CD4-positive, alpha-beta T cell treated with Interleukin-15 for 4 hours (primary cell): ENCODE measurements at places on chromosomes 11 and 22.

- DNase-seq, result no peak
Observed at GRCh38 chr22:31104869-31105268, 2.5 kb downstream of the SELENOM start.

GRCh38 chr11:69351460-69351859 is 57.5 kb downstream of the MYEOV start:
- no peak for DNase-seq

- DNase-seq, result no peak
Observed at GRCh38 chr11:108680271-108680670, 15.4 kb downstream of the DDX10 start.

GRCh38 chr11:116932181-116932580 is 94.8 kb upstream of the APOA1 start:
- DNase-seq, result no peak

- no peak for DNase-seq
Observed at GRCh38 chr22:49207008-49208003, 620.4 kb downstream of the BRD1 start.

DNA sequence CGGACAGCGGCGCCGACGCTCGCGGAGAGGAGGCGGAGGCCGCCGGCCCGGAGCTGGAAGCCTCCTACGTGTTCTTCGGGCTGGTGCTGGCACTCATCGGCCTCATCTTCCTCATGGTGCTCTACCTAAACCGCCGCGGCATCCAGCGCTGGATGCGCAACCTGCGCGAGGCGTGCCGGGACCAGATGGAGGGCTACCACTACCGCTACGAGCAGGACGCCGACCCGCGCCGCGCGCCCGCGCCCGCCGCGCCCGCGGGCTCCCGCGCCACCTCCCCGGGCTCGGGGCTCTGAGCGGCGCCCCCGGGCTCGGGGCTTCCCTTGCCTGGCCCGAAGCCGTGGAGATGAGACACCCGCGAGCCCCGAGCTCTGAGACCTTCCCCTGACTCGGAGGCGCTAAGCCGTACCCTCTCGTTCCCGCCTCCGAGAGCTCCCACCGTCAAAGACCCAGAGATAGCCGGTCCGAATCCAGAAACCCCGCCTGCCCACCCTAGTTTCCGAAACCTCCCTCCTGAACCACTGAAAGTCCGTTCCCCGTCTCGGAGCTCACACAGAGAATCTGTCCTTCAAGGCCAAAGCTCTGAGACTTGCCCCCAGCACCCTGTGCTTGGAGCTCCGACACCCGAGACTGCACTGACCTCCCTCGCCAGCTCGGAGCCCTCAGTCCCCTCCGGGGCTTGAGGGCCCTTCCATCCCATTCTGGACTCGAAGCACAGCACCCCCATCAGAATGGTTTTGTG is 1.5 kb downstream of the TPBGL start:
- DNase-seq, result no peak

- peak; percentile 49 for DNase-seq
Observed at GRCh38 chr22:22431271-22432220, 77.0 kb downstream of the ZNF280B start.

- no peak for DNase-seq
Observed at GRCh38 chr22:19687561-19688300, 26.6 kb upstream of the SEPTIN5 start.

DNA sequence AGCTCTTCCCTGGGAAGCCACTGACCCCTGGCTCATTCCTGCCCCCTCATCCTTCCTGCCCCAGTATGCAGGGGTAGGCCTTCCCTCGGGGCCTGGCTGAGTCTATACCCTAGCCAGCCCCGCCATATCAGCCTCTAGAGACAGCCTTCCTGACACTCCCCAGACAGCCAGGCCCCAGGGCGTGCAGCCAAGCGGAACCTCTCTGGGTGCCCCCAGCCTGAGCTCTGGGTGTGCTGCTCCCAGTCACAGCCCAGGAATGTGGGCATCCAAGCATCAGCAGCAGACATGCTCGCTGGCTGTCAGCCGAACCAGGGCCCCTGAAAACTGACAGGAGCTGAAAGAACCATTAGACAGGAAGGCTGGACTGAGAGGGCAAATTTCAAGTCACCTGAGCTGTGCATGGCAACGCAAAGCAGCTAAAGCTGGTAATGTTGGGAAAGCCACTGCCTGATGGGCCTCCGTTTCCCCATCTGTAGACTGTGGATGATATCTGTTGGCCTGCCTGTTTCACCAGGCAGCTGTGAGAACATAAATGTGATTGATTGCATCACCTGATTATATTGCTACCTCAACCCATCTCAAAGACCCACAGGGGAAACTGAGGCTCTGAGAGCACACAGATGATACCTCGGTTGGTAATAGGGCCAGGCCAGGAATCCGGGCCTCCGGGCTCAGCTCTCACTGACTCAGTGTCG is 93.2 kb downstream of the LRRC32 start:
- no peak for DNase-seq

GRCh38 chr11:36558571-36559413 is 9.0 kb upstream of the RAG1 start:
- DNase-seq, result peak; percentile 23

GRCh38 chr11:71183878-71184277 is 68.5 kb downstream of the SHANK2 start:
- DNase-seq, result no peak

- no peak for DNase-seq
Observed at GRCh38 chr11:120499088-120499487, 12.5 kb upstream of the GRIK4 start.

GRCh38 chr22:45689211-45689610 is 17.6 kb downstream of the ATXN10 start:
- no peak for DNase-seq

DNA sequence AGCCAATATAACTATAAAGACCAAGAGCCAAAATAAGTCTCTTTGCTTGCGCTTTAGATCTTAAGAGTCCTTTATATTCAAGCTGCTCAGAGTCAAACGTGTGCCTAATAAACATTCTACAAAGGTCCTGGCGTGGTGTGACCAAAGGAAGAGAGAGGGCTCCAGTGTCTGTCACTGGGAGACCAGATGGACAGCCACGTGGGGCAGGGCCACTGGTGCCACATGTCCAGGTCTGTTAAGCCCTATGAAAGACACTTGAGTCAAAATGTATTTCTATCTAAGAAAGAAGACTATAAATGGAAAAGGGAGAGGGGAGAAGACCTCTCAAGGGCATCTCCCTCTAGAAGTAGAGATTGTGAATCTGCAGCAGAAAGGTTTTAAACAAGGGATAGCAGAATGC is 32.2 kb upstream of the EHF start:
- no peak for DNase-seq

DNA sequence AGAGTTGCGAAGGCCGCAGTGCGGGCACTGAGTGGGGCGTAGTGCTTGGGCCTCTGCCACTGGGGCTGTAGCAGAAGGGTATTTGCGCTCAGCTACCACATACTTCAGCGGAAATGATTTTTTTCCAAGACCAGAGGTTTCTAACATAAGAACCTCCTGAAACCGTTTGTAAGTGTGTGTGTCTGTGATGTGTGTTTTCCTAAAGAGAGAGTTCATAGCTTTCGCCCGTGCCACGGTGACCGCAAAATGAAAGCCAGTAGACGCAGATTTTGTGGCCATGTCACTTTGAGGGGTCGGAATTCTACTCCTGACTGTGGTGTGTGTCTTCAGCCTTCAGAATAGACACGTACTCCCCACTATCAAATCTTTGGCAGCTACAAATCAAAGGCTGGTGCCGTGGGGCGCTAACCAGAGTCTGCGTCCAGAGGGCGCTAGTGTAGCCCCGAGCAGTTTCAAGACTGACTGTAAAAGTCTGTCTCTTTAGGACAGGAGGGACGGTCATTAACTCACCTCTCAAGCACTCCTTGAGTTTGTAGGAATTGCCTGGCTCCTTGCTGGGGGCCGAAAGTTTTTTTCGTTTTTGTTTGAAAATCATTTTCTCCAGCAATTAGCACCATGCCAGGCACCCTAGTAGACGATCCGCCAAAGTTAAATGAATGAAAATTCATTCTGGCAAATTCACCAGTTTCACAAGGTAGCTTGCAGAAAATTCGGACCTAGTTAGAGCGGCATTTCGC is 2.5 kb upstream of the CALCA start:
- DNase-seq, result peak; percentile 44

- DNase-seq, result no peak
Observed at GRCh38 chr11:26944866-26945664, 48.8 kb upstream of the FIBIN start.

DNA sequence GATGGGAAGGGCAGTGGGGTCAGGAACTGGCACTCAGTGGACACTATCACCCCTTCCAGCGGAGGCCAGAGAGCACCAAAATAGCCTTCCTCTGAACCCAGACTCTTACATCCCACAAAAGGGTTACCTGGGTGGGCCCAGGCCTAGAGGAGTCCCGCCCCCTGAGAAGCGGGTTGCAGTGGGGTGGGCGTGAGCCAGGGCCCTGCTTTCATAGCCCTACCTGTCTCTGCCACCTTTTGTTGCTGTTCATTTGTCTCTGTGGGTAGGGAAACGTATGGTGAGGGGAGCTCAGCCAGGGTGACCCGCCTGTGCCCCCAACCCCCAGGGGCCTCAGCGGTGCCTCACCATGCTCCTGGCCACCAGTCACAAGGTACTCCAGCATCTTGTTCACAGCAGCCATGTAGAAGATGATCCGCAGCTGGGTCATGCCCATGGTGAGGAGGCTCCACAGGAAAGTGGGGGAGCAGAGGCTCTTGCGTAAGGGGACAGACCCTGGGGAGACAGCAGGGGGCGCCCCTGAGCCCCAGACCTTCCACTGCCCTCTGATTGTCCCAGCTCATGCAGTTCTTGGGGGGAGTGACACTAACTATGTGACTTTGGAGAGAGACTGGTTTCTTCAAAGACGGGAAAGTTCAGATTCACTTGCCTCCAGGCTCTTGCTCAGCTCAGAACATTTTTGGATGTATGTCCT is 24.0 kb downstream of the SLC43A1 start:
- DNase-seq, result peak; percentile 42

- DNase-seq, result no peak
Observed at GRCh38 chr22:20652130-20652529, 121.8 kb upstream of the SERPIND1 start.

DNA sequence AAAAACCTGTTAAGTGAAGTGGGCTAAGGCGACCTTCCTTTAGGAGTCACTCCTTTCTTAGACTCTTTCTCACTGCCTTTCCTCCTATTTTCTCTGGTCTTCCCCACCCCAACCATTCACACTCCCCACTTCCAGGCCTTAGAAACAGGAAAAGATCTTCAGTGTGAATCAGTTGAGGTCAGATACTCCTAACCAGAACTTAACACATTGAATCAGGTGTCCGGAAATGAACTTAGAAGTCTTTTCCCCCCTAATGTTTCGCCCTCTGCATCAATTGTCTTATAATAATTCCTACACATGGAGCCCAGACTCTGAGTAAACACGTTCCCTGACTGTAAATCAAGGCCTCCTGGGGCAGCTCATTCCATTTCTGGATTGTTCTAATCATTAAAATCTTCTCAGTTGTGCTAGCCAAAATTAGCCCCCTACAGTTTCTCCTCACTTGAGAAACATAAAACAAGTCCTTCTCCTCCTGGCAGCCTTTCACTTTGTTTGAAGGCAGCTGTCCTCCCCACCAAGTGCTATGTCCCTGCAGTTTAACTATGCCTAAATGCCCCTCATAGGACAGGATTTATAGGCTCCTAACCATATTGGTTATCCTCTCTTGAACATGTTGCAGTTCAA is 32.7 kb upstream of the USP47 start:
- DNase-seq, result no peak

GRCh38 chr11:92826136-92826535 is 143.3 kb upstream of the MTNR1B start:
- no peak for DNase-seq

DNA sequence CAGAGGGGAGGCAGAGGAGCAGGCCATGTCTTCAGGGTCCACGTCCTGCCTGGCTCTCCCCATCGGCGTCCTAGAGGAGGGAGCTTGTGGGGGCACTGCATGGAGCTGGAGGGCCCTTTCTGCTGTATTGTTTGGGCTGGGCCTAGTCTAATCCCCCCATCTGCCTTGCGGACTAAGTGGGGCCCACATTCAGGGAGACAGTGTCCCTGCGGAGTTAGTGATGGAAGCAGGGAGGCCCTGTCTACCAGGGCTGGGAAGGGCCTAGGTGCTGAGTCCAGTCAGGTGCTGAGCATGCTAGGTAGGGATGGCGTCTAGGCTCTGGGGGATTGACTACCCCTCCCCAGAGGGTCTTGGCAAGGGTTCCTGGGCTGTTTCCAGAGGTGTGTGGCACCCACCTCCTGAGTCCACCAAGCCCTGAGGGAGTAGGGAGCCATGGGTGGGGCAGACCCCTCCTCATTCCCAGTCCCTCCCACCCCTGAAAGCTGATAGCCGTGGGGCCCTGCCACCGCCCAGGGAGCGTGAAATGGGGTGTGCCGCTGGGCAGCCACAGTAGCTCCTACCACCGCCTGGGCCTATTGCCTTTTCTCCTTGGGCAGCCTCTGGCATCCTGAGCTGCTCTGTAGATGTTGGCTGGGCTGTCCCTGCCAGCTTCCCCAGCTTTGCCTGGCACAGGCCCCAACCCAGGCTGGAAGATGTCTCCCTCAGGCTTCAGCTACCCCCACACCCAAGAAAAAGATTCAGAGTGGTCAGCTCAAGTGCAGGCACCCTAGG is 1.9 kb upstream of the POLD4 start:
- DNase-seq, result no peak
